ENCODE measurements at places on chromosomes 1 and 21. TPM values are rescaled to one million over a fixed set of nuclear protein-coding genes. Genes with fewer than 3 reads are reported as not detected.
A peak's percentile ranks its signal among the peaks of the same experiment; 100 is the strongest.

DNA sequence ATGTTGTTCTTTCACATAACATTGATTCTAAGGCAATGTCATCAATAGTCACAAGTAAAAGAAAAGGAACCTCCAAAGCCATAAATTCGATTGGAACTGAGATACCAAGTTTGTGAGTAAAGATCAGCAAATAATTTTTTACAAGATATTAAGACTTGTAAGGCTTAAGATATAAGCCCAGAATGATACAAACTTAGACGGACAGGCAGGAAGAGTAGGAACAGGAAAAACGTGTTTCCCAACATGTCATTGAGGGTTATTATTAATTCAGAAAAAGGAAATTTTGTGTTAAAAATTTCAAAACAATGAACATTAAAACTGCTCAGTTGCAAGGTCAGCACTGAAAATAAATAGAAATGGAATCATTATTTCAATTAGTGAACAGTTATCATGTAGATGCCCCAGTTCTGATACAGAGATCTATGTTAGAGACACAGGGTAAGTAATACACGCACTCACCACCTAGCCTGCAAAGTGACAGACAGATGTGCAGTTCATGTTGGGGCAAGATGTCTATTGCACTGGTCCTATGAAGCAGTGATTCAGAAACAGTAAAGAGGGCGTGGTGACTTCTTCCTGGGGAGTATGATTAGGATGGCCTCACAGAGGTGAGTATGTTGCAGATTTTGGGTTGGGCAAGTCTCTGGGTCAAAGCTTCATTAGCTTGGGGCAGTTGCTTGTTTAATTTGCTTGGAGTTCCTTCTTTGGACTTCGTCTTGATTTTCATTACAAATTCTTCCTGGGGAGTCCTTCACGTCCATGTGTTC is 284.4 kb downstream of the SETD4 start:
- DNase-seq: no peak

- DNase-seq: peak; percentile 29
These were observed 27.1 kb downstream of the PTPRF start for GRCh38 chr1:43557744-43558245.

GRCh38 chr1:180031664-180032063 is 77.1 kb downstream of the CEP350 start:
- no peak for DNase-seq

Gene HDGF
- total RNA-seq: 463 TPM
